ENCODE measurements at places on chromosomes 12 and 14.

- no peak for DNase-seq
These were observed 13.3 kb upstream of the OAS3 start for GRCh38 chr12:112924986-112925385.

DNA sequence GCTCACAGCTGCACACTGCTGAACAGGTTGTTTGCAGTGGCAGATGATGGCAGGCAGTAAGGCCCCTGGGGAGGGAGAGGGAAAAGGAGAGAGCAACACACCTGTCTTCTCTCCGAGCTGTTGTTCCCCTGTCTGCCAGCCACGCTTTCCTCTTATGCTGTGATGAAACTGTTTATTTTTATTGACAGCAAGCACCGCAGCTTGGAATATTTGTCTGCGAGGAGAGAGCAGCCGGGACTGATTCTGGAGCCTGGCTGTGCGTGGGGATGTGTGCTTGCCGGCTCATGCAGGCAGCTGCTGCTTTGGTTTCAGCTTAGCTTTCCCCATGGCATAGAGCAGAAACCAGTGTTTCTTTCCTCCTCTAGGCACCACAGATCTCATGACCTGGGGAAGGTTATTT is 58.7 kb upstream of the KCNA5 start:
- no peak for DNase-seq

GRCh38 chr12:3631759-3632158 is 121.2 kb downstream of the CRACR2A start:
- no peak for DNase-seq

GRCh38 chr14:44151130-44151820 is 355.8 kb downstream of the FSCB start:
- DNase-seq = no peak

DNA sequence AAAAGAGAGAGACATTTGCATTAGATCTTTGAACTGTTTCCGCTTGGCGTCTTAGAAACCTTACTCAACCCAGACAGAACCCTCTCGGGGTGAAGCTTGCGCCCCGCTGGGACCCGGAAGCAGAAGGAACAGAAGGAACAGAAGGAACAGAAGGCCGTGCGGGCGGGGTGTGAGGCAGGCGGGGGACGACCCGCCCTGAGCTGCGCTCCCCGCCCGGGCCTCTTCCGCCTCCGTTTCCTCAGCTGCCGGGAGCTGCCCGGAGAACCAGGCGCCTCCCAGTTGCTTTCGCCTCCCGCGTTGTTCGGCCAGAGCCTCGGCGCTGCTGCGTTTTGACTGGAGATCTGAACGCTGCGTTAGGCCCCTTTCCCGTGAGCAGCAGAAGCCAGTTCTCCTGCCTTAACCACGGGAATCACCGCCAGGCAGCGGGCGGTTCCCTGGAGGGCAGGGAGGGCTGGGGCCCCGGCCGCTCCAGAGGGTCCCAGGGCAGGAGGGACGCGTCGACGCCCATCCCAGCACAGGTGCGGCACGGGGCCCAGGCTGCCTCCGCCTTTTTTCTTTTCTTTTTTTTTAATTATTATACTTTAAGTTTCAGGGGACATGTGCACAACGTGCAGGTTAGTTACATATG is 19.3 kb upstream of the MMP17 start:
- peak; percentile 19 for DNase-seq

- DNase-seq = no peak
These were observed 881 bp downstream of the PYGL start for GRCh38 chr14:50943261-50943942.

- DNase-seq = no peak
These were observed 35.2 kb upstream of the TMTC2 start for GRCh38 chr12:82651489-82651888.

GRCh38 chr12:49535921-49536525 is 2.8 kb upstream of the KCNH3 start:
- no peak for DNase-seq

All from stimulated activated CD8-positive, alpha-beta memory T cell treated with anti-CD3 and anti-CD28 coated beads, Interleukin-4, amount 100 ng/mL, for 24 hours (primary cell).